ENCODE measurements at places on chromosomes 4 and X.

DNA sequence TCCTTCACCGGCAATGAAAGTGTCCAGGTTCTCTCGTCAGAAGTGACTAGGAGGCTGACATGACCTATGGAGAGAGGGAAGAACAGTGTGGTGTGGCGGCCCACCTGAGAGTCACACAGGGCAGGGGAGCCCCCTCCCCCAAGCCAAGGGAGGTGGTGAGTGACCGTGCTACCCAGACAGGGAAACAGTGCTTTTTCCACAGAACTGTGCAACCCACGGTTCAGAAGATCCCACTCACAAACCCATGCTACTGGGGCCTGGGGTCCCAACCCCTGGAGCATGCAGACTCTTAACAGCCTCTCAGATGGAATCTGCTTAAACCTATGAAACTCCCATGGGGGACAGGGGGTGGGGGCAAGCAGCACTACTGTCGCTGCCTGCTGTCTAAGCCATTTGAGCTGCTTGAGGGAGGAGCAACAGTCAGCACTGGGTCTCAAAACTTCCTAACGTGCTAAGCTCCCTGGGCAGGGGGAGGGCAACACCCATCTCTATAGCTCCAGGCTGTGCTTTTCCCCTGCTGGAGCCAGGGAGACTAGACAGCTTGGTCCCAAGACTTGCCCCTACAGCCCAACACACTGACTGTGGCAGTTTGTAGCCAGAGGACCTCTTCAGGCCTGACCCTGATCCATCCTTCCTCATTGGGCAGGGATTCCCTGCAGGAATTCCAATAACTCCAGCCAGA is 850.4 kb upstream of the AADAT start:
- DNase-seq, result no peak

- DNase-seq, result no peak
Observed at GRCh38 chr4:14138106-14138505, 510.6 kb upstream of the BOD1L1 start.

DNA sequence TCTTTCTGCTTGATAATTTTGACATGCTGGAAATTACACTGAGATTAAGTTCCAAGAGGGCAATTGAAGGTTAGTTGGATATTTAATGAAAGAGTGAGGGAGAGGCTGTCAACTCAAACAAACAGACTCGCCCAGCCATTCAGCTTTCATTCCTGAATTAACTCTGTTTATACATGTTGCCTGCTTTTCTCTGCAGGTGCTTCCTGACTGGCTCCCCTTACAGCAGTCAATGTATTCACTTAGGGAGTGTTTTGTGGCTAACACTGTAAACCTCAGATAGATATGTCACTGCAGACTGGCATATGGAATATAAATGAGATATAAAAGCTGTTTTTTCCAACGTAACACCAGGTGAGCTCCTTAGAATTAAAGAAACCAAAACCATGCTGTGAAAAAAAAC is 28.7 kb downstream of the TMPRSS11A start:
- no peak for DNase-seq

DNA sequence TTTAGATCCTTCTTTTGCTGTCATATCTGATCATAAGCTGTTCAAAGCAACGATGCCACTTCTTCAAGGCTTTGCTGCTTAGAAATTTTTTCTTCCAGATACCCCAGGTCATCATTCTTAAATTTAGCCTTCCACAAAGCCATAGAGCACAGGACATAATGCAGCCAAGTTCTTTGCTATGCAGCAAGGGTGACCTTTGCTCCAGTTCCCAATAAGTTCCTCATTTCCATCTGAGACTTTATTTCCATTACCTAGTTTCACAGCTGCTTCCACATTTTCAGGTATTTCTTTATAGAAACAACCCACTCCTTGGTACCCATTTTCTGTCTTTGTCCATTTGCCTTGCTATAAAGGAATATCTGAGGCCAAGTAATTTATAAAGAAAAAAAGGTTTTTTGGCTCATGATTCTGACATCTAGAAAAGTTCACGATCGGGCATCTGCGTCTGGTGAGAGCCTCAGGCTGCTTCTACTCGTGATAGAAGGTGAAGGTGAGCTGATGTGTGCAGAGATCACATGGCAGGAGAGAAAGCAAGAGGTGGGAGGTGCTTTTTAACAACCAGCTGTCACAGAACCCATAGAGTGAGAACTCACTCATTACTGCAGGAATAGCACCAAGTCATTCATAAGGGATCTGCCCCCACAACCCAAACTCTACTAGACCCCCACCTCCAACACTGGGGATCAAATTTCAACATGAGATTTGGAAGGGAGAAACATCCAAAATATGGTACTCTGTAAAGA is 11.8 kb upstream of the TASL start:
- no peak for DNase-seq

DNA sequence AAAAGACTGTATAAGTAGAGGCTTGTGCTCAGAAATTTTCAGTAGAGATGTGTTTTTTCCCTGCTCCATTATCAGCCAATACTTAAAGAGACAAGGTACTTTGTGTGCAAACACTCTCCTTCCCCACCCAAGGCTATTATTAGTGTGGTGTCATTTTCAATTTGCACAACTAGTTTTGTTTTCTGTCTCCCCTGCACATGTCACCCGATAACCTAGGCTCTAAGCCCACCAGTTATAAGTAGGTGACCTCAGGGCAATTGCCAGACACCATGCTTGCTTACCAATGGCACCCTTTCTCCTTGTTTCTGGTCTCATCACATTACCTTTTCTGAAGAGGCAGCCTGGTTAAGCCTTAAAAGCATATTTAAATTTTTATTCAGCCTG is 8.0 kb upstream of the GUCY1A1 start:
- no peak for DNase-seq

- no peak for DNase-seq
Observed at GRCh38 chr4:114249976-114250375, 270.5 kb upstream of the ARSJ start.

DNA sequence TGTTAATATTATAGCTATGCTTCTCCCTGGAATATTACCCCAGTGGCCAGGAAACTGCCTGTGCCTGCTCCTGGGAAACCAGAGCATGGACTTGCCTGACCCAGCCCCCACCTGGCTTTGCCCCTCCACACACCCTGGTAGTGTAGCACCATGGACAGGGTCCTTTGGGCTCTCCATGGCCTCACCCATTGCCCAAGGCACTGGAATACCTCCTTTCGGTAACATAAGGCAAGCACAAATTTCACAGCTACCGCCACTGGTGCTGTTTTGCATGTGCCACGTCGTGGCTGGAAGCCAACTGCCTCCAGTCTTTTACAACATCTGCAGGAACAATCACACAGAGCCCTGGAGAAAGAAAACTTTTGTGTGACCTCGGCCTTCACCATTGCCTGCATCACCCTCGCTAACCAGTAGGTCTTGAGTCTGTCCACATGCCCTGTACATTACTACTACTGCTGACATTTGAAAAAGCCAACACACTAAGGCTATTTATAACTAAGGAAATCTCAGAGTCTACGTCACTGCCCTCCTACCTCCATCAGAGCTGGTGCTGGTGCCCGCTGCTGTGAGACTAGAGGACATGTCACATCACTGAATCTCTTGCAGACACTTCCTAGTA is 47.7 kb downstream of the HPGD start:
- DNase-seq, result no peak

GRCh38 chrX:68511255-68511654 is 12.4 kb downstream of the YIPF6 start:
- peak; percentile 30 for DNase-seq

DNA sequence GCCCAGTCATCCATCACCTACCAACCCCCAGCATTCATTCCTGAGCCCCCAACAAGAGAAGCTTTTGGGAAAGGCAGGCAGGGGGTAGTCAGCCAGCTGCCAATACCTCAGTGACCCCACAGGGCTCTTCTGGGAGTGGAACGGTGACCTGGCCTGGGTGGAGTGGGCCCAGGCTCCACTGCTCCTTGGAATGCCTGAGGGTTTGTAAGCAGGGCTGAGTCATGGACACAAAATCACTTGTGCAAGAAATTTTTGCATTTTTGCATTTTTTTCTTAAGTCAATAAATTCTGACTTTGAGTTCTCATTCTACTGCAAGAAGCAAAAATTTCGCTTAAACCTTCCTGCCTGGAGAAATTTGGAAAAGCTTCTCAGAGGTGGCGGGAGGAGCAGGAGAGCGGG is 18.5 kb downstream of the SORCS2 start:
- DNase-seq, result no peak

- DNase-seq, result no peak
Observed at GRCh38 chr4:184420881-184421416, 53.4 kb downstream of the IRF2 start.

DNA sequence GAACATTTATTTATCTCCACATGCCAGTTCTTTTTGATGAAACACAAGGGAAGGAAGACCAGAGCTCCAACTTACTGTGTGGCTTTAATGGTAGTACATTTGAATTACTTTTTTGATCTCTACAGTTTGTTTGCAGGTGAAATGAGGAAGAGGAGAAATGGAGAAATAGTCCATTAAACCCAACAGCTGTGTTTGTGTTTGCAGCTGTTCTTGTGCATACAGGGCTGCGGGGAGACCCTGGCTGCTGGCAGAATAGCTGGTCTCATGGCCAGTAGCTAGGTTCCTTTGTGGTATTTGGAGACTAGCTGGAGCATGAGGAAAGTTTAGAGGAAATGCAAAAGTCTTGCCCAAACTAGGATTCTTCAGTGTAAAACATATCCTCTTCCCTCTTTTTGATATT is 374.8 kb downstream of the GPAT3 start:
- DNase-seq, result no peak

- no peak for DNase-seq
Observed at GRCh38 chr4:174928174-174928573, 10.0 kb downstream of the ADAM29 start.

- no peak for DNase-seq
Observed at GRCh38 chr4:54842226-54842625, 184.5 kb downstream of the KIT start.

- DNase-seq, result no peak
Observed at GRCh38 chrX:2751291-2751690, 549 bp upstream of the XG start.

GRCh38 chr4:38891051-38891983 is 23.7 kb downstream of the FAM114A1 start:
- DNase-seq, result no peak

- no peak for DNase-seq
Observed at GRCh38 chrX:117400005-117400404, 716.6 kb downstream of the KLHL13 start.

DNA sequence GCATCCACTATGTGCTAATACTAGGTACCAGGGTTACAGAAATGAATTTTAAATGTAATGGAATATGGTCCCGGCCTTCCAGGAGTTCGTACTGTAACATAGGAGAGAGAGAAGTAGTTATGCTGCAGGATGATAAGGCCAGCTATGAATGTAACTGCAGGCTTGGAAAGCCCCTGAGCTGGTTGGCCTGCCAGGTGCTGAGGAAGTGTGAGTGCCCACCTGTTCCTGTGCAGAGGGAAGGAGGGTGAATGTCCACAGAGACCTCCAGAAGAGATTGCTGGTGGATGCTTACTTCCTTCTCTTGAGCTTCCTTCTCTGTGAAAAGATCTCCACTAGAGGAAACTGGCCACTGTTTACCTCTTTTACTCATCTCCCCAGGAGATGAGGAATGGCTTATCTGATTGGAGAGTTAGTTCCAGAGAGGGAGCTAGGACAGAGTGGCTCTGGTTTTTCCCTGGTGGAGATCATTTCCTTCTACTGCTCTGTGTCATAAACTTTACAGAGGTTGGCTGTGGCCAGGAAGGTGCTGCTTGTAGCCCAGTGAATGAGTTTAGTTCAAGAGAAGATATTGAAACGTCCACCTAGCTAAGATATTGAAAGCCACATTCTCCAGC is 114.0 kb upstream of the LNX1 start:
- DNase-seq, result no peak

- DNase-seq, result no peak
Observed at GRCh38 chrX:131746491-131746968, 202.7 kb downstream of the OR13H1 start.

- DNase-seq, result no peak
Observed at GRCh38 chr4:81577392-81577791, 105.7 kb upstream of the RASGEF1B start.

- DNase-seq, result no peak
Observed at GRCh38 chr4:77481856-77482255, 123.8 kb upstream of the CXCL13 start.

DNA sequence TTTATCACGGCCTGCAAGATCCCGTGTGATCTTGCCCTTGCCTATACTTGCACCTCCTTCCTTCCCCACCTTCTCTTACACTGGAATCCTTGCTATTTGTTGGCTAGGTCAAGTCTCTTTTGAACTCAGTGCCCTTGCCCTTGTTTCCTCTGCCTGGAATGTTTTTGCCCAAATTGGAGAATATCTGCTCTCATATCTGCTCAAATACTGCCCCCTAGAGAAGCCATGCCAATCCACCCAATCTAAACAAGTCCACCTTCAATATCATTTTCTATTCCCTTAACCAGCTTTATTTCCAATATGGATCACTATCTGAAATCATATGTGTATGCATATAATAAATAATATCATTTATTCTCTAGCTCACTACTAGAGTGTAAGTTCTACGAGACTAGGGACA is 1044.2 kb upstream of the FTHL17 start:
- DNase-seq, result no peak

- no peak for DNase-seq
Observed at GRCh38 chrX:52577464-52578173, 60.8 kb upstream of the XAGE1B start.

- no peak for DNase-seq
Observed at GRCh38 chr4:172207886-172208285, 394.7 kb downstream of the GALNTL6 start.

DNA sequence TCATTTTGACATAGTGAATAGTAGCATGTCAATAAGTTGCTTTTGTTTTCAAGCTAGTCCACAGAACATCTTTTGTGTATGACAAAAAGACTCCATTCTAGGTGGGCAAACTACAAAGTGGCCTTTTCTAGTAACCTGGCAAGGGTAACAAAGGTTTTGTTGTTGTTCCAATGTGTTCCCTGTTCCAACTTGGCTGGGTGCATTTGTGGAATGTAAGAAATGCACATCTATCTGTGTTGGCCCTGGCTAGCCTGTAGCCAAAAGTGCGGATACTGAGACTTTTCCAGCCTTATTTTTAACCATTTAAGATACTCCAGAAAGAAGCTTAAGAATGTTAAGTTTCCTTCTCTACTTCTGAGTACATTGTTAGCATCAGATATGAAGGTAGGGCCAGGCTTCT is 118.7 kb upstream of the CHRDL1 start:
- no peak for DNase-seq

DNA sequence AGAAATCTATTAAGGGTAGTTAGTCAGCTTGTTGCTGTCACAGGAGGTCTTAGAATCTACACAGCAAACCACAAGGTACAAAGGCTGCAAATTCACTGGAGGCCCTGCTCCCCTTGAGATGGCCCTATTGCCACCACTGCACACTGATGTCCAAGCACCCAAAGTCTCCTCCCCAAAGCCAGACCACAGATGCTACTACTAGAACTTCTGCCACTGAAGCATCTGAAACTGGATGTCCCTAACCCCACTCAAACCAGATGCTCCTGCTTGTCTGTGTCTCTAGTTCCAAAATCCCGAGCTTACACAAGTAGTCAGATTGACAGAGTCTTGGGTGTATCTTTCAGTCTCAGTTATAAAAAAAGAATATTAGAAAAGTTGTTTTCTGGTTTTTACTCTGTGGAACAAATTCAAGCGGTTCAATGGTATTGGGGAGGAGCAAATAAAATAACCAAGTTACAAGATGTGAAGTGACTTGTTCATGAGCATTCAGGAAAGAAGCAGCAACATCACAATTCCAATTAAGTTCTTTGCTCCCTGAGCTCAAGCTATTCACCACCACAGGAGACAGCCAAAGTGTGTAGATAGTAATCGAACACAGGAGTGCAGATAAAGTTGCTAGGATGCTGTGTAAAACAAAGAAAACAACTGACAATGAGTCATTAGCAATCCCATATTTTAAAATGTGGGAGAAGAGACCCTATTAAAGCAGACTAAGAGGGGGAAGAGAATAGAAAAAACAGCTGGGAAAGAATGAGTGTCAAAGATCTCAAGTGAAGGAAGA is 352.3 kb downstream of the PDGFC start:
- DNase-seq, result no peak

GRCh38 chr4:77188498-77189220 is 31.7 kb downstream of the CCNG2 start:
- no peak for DNase-seq

All from HepG2 (cell line).